ENCODE measurements at places on chromosomes 1 and 21.

GRCh38 chr1:91511386-91511785, 10.7 kb downstream of the CDC7 start:
- no peak for DNase-seq

- DNase-seq = peak; percentile 11
Observed at GRCh38 chr1:31064111-31064717, 1.3 kb downstream of the PUM1 start.

- DNase-seq = no peak
Observed at GRCh38 chr1:31196685-31197084, 43.0 kb downstream of the NKAIN1 start.

DNA sequence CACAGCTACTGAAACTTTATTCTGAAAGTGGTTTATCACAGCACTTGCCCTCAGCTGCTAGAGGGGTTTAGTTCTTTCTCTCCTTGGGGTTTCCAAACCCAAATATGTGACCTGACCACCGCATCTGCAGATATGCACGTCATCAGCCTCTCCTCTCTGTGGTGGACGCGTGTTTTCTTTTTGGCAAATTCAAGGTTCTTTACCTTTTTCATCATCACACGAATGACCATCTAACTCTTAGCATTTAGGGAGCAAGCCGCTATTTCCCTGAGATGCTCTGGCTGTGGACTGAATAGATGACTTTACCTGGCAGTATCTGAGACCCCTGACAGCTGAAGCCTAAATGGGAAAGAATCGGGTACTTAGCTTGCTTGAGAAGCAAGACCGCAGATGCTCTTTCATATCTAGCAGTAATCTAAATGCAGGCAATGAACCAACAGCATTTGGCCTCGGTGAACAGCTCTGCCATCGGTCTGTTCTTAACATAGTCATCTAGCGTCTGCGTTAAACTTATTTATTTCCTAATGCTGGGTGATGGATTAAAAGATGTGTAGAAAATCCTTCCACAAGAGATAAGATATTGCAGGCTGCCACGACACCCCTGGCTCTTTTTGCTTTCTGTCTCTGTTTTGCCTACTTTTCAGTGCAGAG, 463.4 kb downstream of the CAMTA1 start:
- DNase-seq = no peak
